ENCODE measurements at places on chromosomes 2 and 18.

DNA sequence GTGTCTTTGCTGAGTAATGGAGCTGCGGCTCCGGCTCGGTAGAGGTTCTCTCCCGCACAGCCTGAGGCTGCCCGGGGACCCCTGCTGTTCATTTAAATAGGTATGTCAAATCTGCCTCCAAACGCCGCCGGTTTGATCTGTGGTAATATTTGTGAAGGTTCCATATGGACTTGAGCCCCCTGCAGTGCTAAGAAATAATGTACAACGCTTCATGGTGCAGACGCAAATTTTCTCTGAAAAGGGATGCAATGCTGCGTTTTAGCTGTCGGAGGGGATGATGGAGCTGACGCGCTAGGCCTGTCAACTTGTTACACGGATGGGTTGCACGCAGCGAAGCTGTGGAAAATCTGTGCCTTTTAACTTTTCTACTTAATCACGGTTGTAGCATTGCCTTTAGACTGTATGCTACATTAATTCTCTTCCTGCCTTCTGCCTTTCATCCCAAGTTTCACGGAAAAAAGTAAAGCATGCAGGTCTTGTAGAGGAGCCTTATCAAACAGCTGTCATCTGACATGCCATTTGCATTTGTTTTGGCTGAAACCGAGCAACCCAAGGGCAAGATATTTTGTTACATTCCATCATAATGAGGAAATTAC is 43.2 kb downstream of the MRPS9 start:
- DNase-seq, result no peak

- DNase-seq, result no peak
Measured at GRCh38 chr2:981759-982158, 31.1 kb downstream of the SNTG2 start.

GRCh38 chr2:3025984-3026383 is 351.6 kb downstream of the EIPR1 start:
- DNase-seq, result no peak

GRCh38 chr18:48197819-48198218 is 211.4 kb downstream of the ZBTB7C start:
- no peak for DNase-seq

DNA sequence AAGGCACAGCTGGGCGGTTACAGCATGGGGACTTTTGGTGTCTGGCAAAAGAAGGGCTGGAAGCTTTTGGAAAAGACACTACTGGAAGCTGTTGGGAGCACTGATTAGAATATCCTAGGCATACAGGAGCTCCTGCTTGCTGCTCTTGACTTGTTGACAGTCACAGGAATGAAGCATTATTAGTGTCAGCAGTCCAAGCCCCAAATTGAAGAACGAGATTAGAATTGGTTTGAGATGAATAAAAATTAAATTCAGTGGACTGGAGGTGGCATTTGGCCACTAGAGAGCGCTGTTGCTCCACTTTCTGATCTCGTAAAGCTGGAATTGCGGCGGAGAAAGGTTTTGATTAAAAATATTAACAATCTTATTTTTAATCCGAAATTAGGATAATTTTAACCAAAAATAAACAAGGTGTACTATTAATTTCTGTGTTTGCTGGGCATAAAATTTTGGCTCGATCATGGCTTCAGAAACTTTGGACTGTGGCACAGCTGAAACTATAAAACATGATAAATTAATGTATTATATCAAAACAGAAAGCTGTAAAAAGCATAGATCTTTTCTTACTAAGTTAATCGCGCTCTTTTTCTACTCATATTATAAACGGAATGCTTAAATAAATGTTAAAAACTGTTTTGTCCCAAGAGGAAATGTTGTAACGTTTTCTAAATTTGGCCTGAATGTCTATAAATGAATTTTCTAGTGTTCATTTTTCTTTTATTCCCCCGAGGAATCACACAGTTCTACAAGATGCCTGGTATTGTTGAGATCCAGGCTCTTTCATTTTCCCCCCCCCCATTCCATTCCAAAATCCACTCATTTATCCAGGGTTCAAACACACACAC is 2.4 kb upstream of the HOXD8 start:
- no peak for DNase-seq

DNA sequence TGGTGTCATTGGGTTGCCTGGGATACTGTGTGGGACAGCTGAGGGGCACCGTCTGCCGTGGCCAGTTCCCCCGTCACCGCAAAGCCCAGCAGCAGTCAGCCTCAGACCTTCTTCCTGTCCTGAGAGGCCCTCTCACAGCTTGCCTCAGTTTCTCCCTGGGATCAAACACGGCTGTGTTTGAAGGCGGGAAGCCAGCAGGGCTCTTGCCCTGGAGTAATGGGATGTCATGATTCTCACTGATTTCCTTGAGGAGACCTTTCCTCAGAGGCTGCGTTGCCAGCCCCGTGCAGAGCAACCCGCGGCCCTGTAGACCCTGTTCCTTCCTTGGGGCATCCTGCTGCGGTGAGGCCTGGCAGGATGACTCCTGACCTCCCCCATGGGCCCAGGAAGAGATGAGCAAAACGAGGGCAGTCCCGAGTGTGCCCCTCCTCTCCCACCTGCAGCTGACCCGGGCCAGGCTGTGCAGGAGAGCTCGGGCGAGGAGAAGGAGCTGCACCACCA is 13.9 kb upstream of the NFATC1 start:
- no peak for DNase-seq

GRCh38 chr2:150882751-150883612 is 378.7 kb downstream of the RBM43 start:
- DNase-seq, result no peak

DNA sequence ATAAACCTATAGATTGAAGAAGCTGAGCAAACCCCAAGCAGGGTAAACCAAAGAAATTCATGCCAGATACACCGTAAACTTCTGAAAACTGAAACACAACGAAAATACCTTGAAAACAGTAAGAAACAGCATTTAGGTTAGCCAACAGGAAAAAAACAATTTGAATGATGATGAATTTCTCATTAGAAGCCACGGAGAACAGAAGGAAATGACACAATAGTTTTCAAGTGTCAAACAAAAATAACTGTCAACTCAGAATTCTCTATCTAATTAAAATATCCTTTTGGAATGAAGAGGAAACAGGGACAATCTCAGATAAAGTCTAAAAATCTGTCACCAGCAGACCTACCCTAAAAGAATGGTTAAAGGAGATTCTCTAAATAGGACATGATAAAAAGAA is 37.3 kb upstream of the MALL start:
- DNase-seq, result no peak

GRCh38 chr2:16155766-16156165 is 215.4 kb downstream of the MYCN start:
- no peak for DNase-seq

DNA sequence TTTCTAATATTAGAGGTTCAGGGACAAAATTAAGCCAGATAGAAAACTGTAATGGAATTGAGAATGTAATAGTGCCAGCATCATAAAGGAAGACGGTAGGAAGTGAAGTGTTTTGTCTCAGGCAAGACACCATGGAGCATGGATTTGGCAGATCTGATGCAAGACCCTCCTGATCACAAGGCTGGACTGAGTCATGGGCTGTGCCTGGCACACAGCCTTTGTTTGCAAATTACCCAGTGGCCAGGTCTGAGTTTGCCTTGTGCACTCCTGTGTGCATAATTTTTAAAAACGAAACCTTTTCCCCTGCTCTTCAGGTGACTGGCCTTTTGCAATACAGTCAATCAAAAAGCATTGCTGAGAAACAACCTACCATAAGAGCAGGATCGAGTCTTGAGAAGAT is 2.0 kb upstream of the UPP2 start:
- peak; percentile 49 for DNase-seq

GRCh38 chr2:59276033-59276432 is 1034.9 kb upstream of the FANCL start:
- DNase-seq, result no peak

DNA sequence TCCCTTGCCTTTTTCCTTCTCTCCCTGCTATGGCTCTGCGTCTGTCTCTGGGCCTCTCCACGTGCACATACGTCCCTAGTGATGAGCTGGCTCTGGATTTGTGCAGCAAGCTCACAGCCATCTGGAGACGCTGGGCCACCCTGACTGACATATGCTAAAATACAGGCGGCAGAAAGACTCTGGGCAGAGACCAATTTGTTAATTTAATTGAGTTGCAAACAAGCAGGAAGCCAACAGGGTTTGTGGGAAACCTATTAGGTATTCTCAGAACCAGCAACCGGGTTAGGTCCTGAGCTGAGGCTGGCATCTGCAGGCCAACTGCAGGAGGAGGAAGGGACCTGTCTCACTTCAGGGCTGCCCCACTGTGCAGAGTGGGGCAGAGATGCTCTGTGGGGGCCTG is 53.5 kb upstream of the SMAD2 start:
- DNase-seq, result no peak

- no peak for DNase-seq
Measured at GRCh38 chr2:239552213-239552926, 151.6 kb upstream of the HDAC4 start.

DNA sequence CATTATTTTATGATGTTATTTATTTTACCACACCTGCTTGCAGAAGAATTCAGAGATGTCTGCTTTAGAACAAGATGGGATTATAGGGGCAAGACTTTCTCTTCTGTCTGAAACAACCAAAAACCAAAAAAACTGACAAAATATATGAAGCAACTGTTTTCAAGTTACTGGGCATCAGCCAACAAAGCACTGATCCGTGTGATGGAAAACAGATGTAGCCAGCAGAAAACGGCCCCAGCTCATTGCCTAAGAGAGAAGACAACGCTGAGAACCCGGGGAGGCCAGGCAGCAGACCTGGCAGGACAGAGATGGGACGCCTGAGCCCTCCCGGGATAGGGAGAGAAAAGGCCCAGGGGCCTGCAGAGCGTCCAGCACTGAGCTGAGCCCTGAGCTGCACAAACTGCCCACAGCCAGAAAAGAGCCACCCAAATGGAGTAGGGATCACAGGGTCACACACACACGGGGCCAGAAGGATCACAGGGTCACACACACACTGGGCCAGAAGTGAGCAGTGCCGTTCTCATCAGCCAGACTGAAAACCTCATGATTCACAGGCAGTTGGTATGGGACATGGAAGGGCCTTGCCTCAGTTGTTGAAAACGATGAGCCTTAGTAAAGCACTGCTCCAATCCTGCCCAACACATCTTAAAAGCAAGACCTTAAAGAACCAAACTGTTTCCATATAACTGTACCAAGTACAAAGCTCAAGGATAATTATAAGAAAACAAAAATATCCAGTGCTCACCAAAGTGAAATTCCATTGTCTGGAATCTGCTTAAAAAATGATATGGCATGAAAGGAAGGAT is 12.1 kb downstream of the PXDN start:
- DNase-seq, result peak; percentile 18

DNA sequence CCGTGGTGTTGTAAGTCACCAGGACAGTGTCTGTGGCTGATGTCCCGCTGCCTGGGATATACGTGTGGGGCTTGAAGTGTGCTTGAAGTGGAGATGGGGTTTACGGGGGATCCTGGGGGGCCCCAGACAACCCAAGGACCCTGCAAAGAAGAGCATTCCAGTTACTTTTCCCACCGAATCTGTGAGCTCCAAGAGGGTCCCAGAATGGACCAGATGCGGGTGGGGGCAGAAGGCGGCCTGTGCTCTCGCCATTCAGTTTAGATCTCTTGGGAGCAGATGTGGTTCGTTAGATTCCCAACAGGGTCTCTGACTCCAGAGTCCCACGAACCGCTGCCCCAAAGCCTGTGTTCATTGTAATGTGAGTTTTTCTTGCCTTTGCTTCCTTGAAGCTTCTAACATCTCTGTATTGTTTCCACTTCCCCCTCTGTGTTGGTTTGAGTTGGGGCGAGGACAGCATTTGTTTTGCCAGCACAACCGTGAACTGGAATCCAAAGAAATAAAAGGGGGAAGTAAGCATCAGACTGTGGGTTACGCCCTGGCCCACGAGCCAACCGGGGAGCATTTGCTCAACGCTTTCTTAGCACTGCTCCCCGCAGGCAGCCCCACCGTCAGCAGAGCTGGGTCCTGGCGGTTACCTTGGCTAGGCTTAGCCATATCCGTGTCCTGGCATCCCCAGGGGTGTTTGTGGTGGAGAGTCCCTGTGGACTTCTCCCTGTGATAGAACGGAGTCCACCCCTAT is 92.1 kb downstream of the SH3BP4 start:
- no peak for DNase-seq

GRCh38 chr2:226873051-226873620 is 37.3 kb downstream of the RHBDD1 start:
- DNase-seq, result no peak

DNA sequence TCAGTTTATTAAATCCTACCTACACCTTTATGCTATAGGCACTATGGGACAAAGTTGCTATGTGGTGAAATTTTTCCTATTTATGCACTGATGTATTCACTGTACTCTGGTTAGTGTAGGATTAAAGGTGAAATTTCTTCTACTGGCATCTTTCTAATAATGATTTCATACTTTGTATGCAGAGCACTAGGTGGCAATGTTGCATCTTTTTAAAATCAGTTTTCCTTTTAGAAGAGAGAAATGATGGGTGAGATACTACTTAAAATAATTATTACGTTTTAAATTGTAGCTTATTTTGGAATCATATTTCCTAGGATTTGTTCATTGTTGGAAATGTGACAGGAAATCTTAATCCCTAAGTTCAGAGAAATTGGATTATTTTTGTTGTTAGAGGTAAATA is 150.9 kb downstream of the CD8B2 start:
- no peak for DNase-seq

GRCh38 chr2:112074506-112074905 is 19.4 kb downstream of the TMEM87B start:
- no peak for DNase-seq

GRCh38 chr2:42809819-42810120 is 17.4 kb upstream of the HAAO start:
- peak; percentile 62 for DNase-seq

- DNase-seq, result no peak
Measured at GRCh38 chr2:120783969-120784372, 48.3 kb downstream of the GLI2 start.

GRCh38 chr2:237459226-237459625 is 27.8 kb upstream of the MLPH start:
- no peak for DNase-seq

DNA sequence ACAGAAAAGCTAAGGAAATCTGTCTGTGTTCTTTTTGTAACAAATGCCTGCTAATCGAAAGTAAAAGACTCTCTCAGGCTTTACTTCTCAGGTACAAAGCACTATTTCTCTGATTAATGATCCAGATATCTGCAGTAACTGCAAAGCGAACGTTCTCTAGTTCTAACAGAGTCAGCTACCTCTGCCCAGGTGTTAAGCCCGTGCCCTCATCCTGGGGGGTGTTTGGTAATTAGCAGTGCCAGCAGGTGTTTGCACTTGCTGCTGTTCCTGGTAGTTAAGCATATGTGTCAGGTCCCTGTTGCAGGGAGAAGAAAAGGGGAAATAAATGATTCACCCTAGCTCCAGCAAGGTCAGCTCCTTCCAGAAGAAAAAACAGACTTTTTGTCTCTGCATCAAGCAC is 58.8 kb upstream of the CRIM1 start:
- DNase-seq, result no peak

GRCh38 chr2:142876423-142876822 is 1.0 kb upstream of the KYNU start:
- no peak for DNase-seq

DNA sequence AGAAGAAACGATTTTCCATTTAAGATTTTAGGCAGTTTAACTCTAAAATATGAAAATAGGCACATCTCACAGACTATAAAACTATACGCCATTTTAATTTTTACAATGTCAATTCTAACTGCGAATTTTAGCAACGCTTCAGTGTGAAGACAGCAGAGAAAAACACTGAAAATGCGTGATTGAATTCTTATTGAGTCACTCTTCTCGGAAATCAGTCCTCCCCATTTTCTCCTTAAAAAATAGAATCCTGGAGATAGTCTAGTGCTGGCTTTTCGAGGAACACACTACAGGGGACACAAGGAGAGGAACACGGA is 373 bp upstream of the TAF4B start:
- no peak for DNase-seq
